ENCODE measurements at places on chromosomes 1 and 21. TPM values are rescaled to one million over a fixed set of nuclear protein-coding genes. Genes with fewer than 3 reads are reported as not detected.

DNA sequence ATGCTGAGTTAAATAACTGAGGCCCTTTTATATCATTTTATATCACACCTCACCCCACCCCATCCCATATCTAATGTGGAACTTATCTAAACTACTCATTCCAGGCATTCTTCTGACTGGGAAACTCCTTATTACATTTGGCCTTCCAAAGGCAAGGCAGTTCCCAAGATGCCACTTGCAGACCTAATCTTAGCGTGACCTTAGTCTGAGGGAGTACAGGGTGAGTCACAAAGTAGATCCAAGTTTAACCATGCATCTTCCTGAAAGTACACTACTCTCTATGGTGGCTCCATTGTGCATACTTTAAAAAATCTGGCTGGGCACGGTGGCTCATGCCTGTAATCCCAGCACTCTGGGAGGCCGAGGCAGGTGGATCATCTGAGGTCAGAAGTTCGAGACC, 353.6 kb upstream of the C1orf87 start:
- peaks cover 4% of the 10 kb centered on the region for H3K27me3 ChIP-seq
- H3K4me3 ChIP-seq: no peak overlapping the region
- no peak for DNase-seq
- H3K4me1 ChIP-seq: no peaks in the 10 kb centered on the region

DNA sequence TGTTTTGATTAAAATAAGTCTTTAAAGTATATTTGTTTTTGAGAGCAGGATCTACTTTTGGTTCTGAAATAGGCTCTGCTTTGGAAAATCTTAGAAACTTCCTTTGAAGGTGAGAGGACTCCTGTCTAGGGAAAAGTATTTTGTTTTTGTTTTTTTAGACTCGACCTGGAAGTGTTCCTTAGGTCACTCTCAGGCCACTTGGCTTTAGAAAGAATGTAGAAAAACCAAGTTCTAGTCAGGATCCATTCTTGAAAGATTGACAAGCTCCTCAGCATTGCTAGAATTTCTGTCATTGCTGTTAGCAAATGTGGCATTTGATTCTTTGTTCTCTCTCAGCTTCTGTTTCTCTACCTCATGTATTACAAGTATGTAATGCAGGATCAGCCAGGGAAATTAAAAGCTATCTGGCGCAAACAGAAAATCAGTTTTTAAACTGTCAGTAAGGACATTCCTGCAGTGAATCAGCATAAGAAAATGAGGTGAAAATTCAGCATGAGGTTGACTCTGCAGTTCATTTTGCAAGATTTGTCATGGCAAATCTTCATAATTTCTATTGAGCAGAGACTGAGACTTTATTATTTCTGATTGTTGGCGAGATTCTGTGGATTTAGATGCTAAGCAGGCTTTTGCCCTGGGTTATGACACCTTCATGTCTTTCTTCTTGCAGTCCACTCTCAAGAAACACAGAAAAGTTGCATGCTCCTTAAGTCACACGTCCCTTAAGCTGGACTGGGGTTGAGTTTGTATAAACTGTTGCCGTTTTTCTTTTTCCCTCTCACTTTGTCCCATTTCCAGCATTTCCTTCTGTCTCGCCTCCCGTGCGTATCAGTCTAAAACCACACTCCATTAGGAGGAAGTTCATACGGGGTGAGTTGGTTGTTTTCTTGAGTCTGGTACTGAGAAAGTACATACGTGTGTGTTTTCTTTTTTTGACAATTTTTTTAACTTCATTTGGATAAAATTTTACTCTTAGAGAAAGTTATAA, 12.6 kb downstream of the NTPCR start:
- no peaks in the 10 kb centered on the region for H3K4me1 ChIP-seq
- no peak overlapping the region for H3K4me3 ChIP-seq
- no peak for DNase-seq
- no peaks in the 10 kb centered on the region for H3K27me3 ChIP-seq
- no peak overlapping the region for H3K27ac ChIP-seq

- H3K4me1 ChIP-seq: no peaks in the 10 kb centered on the region
- no peaks in the 10 kb centered on the region for H3K36me3 ChIP-seq
- H3K4me3 ChIP-seq: no peak overlapping the region
- H3K27ac ChIP-seq: no peak overlapping the region
- no peak for DNase-seq
These were observed 39.4 kb downstream of the OR10Z1 start for GRCh38 chr1:158644449-158644848.

- H3K27me3 ChIP-seq: no peaks in the 10 kb centered on the region
- no peak for DNase-seq
- H3K36me3 ChIP-seq: no peaks in the 10 kb centered on the region
- peak overlapping the region; percentile 35 for H3K4me3 ChIP-seq
- H3K4me1 ChIP-seq: peaks cover 20% of the 10 kb centered on the region
These were observed 25.6 kb upstream of the SCCPDH start for GRCh38 chr1:246698466-246699094.

GRCh38 chr1:152461544-152461943, 47.5 kb upstream of the CRNN start:
- H3K27ac ChIP-seq: no peak overlapping the region
- H3K4me3 ChIP-seq: no peak overlapping the region
- H3K36me3 ChIP-seq: no peaks in the 10 kb centered on the region
- H3K4me1 ChIP-seq: peaks cover 11% of the 10 kb centered on the region
- peak; percentile 52 for DNase-seq

- no peak for DNase-seq
- H3K4me1 ChIP-seq: no peaks in the 10 kb centered on the region
- H3K4me3 ChIP-seq: no peak overlapping the region
- no peak overlapping the region for H3K27ac ChIP-seq
- H3K27me3 ChIP-seq: 0 out of 2 replicates have a peak, but pooled peaks cover 2% of the 10 kb centered on the region
These were observed 66.7 kb downstream of the TLR5 start for GRCh38 chr1:223076362-223076761.

DNA sequence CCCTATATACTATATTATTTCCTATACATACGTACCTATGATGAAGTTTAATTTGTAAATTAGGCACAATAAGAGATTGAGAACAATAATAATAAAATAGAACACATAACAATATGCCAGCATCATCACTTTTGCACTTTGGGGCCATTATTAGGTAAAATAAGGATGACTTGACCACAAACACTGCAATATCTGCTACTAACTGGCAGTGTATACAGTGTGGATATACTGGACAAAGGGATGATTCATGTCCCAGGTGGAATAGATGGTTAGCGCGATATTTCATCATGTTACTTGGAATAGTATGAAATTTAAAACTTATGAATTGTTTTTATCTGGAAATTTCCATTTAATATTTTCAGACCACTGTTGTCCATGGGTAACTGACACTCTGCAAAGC, 35.4 kb upstream of the TXLNA start:
- H3K27ac ChIP-seq: no peak overlapping the region
- H3K4me1 ChIP-seq: peaks cover 14% of the 10 kb centered on the region
- DNase-seq: no peak
- H3K4me3 ChIP-seq: no peak overlapping the region

DNA sequence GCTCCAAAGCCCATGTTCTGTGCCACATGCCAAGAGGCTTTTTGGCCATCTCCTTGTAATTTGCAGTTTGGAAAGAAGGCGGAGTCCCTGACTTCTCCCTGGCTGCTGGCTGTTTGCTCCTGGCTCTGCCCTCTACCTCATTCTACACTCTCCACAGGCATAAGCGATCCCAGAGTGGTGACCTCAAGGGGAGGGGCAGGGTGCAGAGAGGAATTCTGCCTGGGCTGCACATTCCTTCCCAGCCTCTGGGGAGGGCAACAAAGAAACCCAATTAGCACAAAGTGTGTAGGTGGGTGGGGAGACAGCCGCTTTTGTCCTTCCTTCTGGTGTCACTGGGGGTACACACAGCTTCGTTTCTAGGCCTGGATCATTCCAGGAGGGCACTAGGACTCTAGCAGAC, 95.3 kb downstream of the HIVEP3 start:
- DNase-seq: no peak
- no peak overlapping the region for H3K27ac ChIP-seq
- peaks cover 12% of the 10 kb centered on the region for H3K4me1 ChIP-seq
- no peaks in the 10 kb centered on the region for H3K36me3 ChIP-seq
- H3K27me3 ChIP-seq: no peaks in the 10 kb centered on the region
- no peak overlapping the region for H3K4me3 ChIP-seq

DNA sequence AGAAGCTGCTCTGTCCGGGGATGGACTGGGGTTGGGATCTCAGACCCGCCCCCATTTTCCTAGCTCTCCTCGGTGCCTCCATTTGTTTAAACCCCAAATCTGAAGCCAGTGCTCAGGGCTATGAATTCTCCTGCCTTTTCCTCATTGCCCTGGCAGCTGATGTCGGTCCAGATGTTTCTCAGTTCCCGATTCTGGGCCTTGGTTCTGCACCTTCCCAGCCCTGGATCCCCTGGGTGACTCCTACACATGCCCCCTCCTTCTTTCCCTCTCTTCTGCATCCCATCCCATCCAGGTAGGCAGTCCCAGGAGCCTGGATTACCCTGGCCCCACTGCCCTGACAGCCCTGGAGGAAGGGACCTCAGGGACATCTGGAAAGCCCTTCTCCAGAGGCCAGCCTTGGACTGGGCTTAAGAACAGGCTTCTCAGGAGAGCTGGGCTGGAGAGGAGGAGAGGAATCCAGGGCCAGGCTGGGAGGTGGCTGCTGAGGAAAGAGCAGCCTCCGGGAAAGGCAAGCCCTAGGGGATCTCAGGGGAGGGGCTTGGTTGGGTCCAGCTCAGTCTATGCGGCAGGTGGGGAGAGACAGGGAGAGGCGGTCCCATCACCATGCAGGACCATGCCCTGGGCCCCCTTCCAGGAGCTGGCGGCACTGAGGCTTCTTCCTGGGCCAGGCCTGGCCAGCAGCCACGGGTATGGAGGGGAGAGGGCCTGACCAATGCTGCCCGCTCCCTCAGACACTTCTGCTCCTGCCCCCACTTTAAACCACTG, 6.8 kb upstream of the EPS8L3 start:
- H3K27ac ChIP-seq: no peak overlapping the region
- H3K4me1 ChIP-seq: no peaks in the 10 kb centered on the region
- no peaks in the 10 kb centered on the region for H3K27me3 ChIP-seq
- H3K36me3 ChIP-seq: no peaks in the 10 kb centered on the region
- no peak overlapping the region for H3K4me3 ChIP-seq
- no peak for DNase-seq

DNA sequence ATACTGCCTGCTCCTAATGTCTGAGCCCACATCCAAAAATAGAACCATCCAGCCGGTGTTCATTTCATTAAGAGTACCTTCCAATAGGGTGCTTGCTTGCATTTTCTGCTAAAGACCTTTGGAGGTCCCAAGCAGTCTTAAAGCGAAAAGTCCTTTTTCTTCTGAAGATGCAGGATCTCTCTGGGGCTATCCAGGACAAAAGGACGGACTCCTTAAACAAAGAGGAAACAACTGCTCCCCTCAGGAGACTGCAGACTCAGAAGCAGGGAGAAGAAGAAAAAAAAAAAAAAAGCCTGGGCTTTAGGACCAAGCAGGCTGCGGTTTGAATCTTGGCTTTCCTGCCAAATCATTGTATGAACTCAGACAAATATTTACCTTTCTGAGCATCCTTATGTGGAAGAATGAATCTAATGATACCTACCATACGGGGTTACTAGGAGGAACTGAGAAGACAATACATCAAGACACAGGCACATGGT, 204.0 kb downstream of the PLPP3 start:
- H3K4me1 ChIP-seq: peaks cover 11% of the 10 kb centered on the region
- H3K27ac ChIP-seq: no peak overlapping the region
- no peak for DNase-seq
- H3K27me3 ChIP-seq: peaks cover 9% of the 10 kb centered on the region
- H3K36me3 ChIP-seq: no peaks in the 10 kb centered on the region

DNA sequence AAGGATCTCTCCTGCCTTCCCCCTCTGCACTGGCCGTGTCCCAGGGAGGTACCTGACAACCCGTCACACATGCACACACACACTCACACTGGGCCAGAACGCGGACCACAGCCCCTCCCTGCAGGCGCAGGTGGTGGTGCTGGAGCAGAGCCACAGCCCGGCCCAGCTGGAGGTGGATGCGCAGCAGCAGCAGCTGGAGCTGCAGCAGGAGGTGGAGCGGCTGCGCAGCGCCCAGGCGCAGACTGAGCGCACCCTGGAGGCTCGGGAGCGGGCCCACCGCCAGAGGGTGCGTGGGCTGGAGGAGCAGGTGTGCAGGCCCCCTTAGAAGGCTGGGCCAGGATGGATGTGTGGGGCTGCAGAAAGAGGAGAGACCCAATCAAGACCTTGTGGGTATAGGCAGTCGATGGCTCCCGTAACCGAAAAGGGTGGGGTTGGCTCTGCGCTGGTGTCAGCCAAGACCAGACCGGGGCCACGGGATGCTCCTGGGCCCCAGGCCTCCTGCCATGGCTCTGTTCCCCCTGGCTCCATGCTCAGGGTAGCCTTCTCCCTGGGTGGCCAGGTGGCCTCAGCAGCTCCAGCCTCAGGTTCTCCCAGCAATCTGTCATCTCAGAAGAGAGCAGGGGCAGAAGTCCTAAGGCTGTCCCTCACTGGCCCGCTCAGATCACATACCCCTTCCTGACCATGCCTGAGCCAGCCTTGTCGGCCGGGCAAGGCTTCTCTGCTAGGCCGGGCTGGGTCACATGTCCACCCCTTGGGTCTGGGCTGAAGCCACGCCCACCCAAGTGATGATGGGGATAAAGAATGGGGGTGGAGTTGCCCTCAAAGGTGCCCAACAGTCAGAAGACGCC, 8.9 kb downstream of the MFAP2 start:
- H3K4me3 ChIP-seq: no peak overlapping the region
- peak overlapping the region; percentile 59 for H3K27ac ChIP-seq
- H3K27me3 ChIP-seq: no peaks in the 10 kb centered on the region
- peaks cover 2% of the 10 kb centered on the region for H3K36me3 ChIP-seq

GRCh38 chr21:44985441-44986401, 45.9 kb downstream of the SLX9 start:
- no peak overlapping the region for H3K4me3 ChIP-seq
- peaks cover 6% of the 10 kb centered on the region for H3K4me1 ChIP-seq
- DNase-seq: no peak
- no peaks in the 10 kb centered on the region for H3K36me3 ChIP-seq
- no peak overlapping the region for H3K27ac ChIP-seq

DNA sequence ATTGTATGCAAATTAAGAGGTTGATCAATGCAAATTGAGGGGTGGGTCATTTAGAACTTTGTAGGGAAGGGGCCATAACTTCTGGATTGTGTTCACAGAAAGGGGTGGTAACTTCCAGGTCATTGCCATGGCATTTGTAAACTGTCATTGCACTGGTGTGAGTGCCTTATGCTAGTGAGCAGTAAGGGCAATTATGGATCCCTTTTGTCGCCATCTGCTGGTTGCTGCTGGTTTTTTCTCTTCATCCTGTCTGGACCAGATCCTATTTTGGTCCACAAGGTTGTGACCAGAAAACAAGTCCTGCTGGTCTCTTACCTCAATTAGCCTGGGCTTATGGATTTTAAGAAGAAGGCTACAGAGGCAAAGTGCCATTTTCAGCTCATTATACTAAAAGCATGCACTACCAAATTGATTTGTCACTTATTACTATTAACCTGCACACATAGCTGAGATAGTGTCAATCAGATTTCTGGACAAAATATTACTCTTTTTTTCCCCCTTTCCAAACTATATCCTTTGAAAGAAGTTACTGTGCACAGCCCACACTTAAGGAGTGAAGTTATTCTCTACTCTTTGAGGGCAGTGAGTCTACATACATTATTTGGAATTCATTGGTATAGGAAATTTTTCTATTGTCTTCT, 196.2 kb downstream of the ZC3H11B start:
- H3K27ac ChIP-seq: no peak overlapping the region
- peak; percentile 45 for DNase-seq
- H3K4me3 ChIP-seq: no peak overlapping the region
- H3K27me3 ChIP-seq: no peaks in the 10 kb centered on the region
- H3K4me1 ChIP-seq: no peaks in the 10 kb centered on the region

GBP7 gene
- total RNA-seq: not detected

LIN28A gene
- 1.4 TPM for total RNA-seq

BMP8A gene
- 4.1 TPM for total RNA-seq

SLAMF7 gene
- 0.34 TPM for total RNA-seq

KRTAP7-1 gene
- total RNA-seq: not detected

LAPTM5 gene
- 1.5 TPM for total RNA-seq
